B cell (primary cell): ENCODE measurements at places on chromosomes 3 and 15. TPM values are rescaled to one million over a fixed set of nuclear protein-coding genes. Genes with fewer than 3 reads are reported as not detected.

SENP7 gene
- 14.7 and 22.1 TPM in 2 replicates for polyA plus RNA-seq

CMTM8 gene
- 0.28 and 1.4 TPM in 2 replicates for polyA plus RNA-seq

ADGRG7 gene
- not detected in 2 replicates for polyA plus RNA-seq

KBTBD13 gene
- polyA plus RNA-seq, result not detected in 2 replicates

CDCP1 gene
- not detected in 2 replicates for polyA plus RNA-seq
